ENCODE measurements at places on chromosomes 11 and 22.

GRCh38 chr22:32729412-32729811, 72.1 kb upstream of the TIMP3 start:
- DNase-seq = no peak

DNA sequence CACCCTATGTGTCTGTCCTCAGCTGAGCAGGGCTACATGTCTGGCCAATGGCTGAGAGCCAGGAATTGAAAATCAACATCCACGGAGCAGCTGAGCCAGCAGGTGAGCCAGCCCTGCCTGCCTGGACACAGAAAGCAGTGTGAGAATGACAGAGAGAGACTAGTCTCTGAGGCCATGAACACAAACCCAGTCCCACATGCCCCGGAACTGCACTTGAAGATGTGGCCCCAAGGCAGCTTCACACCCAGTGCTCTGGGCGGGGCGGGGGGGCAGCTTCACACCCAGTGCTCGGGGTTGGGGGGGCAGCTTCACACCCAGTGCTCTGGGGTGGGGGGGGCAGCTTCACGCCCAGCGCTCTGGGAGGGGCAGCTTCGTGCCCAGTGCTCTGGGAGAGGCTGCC, 37.6 kb downstream of the TRMU start:
- DNase-seq = no peak

GRCh38 chr22:37079668-37080171, 28.2 kb downstream of the KCTD17 start:
- DNase-seq = no peak

- no peak for DNase-seq
Observed at GRCh38 chr11:18878211-18878610, 61.0 kb downstream of the MRGPRX1 start.

- DNase-seq = no peak
Observed at GRCh38 chr11:112398798-112399478, 138.3 kb upstream of the PLET1 start.

GRCh38 chr11:62026739-62027370, 59.4 kb upstream of the FTH1 start:
- no peak for DNase-seq

DNA sequence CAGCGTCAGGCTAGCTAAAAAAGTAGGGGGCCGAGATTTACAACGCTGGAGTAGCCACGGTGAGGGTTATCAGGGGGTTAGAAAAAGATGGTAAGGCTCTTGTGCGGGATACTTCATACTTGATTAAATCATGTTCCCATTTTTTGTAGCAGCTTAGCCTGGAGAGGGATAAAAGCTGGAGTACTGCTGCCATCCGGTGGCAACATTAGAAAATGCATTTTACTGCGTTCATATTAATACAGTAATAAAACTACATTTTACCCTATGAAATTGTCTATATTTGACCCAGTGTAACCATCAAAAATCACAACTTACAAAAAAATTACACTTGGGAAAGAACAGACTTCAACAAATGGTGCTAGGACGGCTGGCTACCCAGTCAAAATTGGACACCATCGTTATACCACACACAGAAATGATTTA, 17.3 kb downstream of the RPUSD4 start:
- DNase-seq = peak; percentile 49

GRCh38 chr11:74380746-74381439, 17.3 kb downstream of the PGM2L1 start:
- DNase-seq = no peak

Data from muscle of back (tissue), 13 donors.